ENCODE measurements at places on chromosomes 16 and 17.

DNA sequence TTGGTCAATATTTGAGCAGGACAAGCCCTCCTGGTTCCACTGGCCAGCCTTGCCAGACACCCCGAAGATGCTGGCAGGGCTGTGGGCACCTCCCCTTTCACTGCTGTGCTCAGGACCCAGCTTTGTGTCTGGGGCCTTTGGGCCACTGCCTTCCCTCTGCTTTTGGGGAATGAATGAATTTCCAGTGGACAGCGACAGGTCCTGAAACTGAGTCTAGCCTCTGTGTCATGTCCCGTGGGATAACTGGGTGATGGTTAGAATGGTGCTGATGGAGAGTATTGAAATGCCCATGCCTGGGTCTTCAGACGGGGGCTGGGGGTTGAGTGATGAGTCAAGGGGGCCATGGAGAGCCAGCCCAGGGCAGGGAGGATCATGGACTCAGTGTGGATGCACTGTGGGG, 135.8 kb downstream of the FOXL1 start:
- no peak for DNase-seq

GRCh38 chr17:40915199-40915661, 22.2 kb downstream of the KRT23 start:
- DNase-seq, result peak; percentile 43

GRCh38 chr16:82886146-82886545, 259.4 kb downstream of the CDH13 start:
- DNase-seq, result no peak

DNA sequence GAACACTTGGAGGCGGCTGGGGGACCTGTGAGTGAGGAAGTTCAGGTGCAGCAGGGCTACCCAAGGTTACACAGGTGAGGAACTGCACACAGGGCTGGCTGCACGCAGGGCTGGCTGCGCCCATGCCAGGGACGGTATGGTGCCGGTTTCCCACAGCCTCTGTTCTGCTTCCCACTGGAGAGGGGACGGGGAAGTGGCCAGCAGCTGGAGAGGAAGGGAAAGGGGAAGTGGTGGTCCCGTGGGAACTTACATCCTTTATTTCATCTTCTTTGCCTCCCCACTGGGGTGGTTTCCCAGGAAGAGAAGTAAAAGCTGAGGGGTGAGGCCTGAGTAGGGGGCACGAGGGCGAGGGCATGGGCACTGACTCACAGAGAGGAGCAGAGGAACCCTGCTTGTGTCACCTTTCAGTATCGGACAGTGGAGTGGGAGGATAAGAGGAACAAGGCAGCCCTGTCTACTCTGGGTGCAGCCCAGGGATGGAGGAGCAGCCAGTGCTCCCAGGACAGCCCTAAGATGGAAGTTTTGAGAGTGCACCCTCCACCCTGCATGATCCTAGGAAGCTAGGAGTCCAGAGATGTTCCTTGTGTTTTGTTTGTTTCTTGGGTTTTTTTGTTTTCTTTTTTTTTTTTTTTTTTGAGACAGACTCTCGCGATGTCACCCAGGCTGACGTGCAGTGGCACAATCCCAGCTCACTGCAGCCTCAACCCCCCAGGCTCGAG, 25.5 kb upstream of the CDH1 start:
- DNase-seq, result no peak

DNA sequence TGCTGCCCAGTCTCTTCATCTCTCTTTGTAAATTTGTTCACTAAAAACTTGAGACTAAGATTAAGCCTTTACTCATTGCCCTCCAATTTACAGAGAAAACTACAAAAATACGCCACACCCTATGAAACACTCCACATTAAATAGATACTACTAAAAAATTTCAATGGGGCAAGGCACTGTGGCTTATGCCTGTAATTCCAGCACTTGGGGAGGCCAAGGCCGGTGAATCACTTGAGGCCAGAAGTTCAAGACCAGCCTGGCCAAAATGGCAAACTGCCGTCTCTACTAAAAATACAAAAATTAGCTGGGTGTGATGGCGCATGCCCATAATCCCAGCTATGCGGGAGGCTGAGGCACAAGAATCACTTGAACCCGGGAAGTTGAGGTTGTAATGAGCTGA, 3.8 kb downstream of the UBE2O start:
- no peak for DNase-seq

DNA sequence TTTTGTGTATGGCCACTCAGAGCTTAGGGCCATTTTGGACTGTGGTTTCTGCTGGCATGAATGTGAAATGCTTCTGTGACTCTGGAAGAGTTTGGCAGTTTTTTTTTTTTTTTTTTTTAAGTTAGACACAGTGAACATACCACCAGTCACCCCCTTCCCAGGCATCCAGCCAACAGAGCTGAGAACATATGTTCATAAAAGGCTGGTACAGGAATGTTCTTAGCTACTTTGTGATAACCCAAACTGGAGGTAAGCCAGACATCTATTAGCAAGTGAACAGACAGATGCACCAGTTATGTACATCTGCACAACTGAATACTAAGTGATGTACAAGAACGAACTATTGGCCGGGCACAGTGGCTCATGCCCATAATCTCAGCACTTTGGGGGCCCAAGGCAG, 92.7 kb downstream of the ABCC1 start:
- DNase-seq, result no peak

- no peak for DNase-seq
These were observed 11.0 kb downstream of the ZSCAN32 start for GRCh38 chr16:3389663-3390338.

- DNase-seq, result no peak
These were observed 655 bp upstream of the NPTX1 start for GRCh38 chr17:80476877-80477646.

DNA sequence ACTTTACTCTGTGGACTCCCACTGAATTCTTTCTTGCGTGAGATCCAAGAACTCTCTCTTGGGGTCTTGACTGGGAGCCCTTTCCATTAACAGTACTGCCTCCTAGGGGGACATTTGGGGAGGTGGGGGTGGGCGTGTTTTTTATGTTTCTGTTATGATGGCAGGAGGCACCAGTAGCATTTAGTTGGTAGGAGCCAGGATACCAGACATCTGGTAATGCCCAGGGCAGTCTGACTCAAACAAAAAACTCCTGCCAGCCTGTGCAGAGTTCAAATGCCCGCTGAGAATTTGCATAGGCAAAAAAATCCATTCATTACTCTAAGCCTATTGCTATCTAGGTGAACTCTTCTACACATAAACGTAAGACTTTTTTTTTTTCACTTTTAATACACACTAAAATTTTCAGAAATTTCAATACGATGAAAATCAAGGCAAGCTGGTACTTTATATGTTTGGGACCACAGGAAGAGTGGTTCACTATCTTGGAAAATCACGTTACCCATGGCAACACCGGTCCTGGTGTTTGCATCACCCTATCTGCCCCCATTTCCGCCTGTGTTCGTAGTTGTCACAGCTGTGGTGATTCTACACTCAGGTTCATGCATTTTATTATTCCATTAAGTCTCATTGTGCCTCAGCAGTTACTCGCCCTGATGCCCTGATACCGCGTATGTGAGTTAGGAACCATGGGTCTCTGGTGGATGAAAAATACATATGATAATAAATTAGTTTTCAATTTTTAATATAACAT, 121.1 kb upstream of the XYLT1 start:
- DNase-seq, result peak; percentile 26

DNA sequence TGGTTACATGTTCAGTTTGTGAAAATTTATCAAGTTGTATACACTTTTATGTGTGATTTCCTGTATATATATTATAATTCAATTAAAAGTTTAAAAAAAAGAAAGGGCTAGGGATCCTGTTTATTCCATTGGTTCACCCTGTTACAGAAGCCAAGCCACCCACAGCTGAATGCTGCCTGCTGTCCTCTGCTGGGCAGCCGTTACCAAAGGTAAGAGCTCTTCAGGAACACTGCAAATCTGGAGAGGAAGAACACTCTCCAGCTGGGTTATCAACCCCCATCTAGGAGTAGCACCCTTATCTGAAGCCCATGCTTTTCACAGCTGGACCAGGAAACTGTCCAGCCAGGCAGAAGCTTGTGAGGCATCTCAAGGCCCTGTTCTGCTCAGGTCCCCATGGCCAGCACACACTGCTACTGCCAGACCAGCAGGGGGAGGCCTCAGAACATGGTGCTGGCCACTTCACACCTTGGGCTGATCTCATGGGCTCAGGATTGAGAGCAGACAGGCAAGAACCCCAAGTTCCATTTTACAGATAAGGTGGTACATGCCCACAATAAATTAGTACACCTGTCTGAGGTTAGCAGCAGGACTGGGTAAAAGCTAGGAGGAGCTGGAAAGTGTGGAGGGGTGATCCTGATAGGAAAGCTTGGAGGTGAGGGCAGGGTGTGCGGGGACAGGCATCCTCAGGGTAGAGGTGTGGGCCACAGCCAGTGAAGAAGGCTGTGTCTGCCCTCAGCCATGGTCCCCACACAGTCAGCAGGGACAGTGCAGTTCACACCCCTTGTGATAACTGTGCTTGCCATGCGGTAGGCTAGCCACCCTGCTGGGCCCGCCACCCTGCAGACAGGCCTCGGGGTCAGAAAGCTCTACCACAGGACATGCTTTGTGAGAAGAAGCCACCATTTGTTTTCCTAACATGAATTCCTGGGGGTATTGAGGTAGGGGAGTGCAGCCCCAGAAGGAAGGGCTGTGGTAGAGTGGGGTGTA, 54.3 kb upstream of the SREBF1 start:
- DNase-seq, result peak; percentile 41

- no peak for DNase-seq
These were observed 665.9 kb upstream of the SALL1 start for GRCh38 chr16:51816929-51817328.

GRCh38 chr17:74702116-74702871, 10.4 kb downstream of the CD300LF start:
- DNase-seq, result no peak

DNA sequence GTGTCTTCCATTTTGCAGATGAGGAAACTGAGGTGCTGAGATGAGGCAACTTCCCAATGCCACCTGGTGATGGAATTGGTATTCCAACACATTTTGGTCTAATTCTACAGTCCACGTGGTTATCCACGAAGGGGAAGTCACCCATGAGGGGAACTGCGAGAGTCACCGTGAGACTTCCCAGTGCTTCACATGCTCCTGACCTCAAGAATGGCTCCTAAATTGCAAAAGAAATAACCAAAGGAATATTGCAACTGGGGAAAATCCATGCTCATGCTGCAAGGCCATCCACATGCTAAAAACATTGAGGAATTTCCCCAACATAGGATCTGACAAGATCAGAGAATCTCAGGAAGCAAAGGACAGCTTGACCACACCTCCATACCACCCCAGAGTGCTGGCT, 153.9 kb downstream of the HS3ST3B1 start:
- DNase-seq, result no peak

- DNase-seq, result no peak
These were observed 17.5 kb downstream of the RHOT1 start for GRCh38 chr17:32159586-32160438.

GRCh38 chr17:74738051-74738996, 1.3 kb downstream of the RAB37 start:
- DNase-seq, result peak; percentile 93

DNA sequence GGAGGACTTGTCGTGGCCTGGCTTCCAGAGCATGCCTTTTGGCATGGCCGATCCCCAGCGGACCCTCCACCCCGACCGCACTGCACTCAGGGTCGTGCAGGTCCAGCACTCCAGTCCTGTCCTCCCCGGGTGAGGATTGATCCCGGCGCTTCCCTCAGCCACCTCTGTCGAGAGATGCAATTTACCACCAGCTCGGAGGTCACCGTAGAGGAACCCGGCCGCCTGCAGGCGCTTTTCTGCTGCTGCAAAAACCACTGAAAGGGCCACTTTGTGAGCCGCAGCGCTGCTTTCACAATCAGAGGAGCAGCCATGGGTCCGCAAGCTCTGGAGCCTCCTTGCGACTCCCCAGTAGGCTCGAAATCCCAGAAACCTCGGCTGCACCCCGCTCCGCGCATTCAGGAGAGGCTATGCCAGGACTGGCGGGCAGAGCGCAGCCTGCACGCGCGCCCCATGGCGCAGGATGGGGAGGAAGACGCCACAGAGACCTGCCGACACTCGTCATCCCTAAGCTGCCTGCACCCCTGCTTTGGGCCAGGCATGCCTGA, 134.2 kb downstream of the HS3ST2 start:
- DNase-seq, result no peak

DNA sequence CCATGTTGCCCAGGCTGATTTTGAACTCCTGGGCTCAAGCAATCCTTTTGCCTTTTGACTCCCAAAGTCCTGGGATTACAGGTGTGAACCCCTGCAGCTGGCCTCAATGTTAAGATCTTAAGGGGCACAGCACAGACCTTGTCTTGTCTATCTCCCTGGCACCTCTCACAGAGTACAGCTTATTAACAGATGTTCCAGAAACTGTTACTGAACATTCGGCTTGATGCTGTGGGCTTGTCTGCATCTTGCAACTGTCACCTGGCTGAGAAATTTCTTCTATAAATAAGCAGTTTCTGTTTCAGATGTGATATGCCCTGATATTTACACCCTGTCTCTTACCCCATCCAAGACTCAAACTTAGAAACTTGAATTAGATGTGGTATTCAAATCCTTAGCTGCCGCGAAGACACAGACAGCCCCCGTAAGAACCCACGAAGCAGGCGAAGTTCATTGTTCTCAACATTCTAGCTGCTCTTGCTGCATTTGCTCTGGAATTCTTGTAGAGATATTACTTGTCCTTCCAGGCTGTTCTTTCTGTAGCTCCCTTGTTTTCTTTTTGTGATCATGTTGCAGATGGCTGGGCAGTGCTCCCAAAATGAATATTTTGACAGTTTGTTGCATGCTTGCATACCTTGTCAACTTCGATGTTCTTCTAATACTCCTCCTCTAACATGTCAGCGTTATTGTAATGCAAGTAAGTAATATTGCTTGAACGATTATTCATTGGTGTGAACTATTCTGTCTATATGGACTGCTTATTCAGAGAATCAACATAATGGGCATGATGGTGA, at the start of gene TNFRSF17:
TSS of gene TNFRSF17 (plus strand) at position 450 of the 791 bp plus-strand sequence. CDS start at position 565, 115 bp downstream.
- DNase-seq, result no peak

DNA sequence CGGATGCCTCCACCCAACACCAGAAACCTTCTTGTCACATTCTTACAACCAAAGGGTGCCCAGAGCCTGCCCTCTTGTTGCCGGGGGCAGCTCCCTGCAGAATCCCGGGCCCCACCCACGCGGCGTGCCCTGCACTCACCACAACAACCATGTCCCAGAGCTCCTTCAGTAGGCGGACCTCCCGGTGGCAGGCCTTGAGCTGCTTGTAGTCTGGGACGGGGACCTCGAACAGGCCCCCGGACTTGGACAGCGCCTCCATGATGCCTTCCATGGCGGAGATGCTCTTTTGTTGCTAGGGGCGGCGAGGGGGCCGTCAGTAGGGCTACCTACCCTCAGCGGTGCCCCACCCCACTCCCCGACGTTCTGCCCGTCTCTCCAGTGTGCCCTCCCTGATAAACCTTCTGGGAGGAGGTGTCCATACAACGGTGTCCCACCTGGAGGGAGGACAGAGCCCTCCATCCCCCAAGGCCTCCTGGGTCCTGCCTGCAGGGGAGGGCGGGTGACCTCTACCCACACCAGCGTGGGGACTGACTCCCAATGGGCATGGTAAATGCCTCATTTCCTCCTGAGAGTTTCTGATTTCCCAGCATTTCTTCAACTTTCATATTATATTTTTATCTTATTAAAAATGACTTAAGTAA, 52.2 kb downstream of the DNAH17 start:
- DNase-seq, result no peak

Data from activated CD4-positive, alpha-beta T cell treated with anti-CD3 and anti-CD28 coated beads, Interleukin-2, Interleukin-6, amounts not matched to agents 100 ng/mL and 50 ng/mL, durations not matched to agents 16 hours and 8 hours (primary cell).